Spleen (tissue), 13 donors: ENCODE measurements at places on chromosomes 2 and 18. TPM values are rescaled to one million over a fixed set of nuclear protein-coding genes. Genes with fewer than 3 reads are reported as not detected.

GRCh38 chr2:26043862-26044696 is 10.2 kb downstream of the RAB10 start:
- peaks cover 46% of the 10 kb centered on the region for H3K4me1 ChIP-seq
- peaks cover 31% of the 10 kb centered on the region for H3K36me3 ChIP-seq
- peak overlapping the region; percentile 5 for H3K4me3 ChIP-seq
- no peak for DNase-seq

- DNase-seq, result peak; percentile 76
- no peak overlapping the region for H3K4me3 ChIP-seq
- H3K4me1 ChIP-seq, result peaks cover 19% of the 10 kb centered on the region
- H3K36me3 ChIP-seq, result no peaks in the 10 kb centered on the region
- H3K27me3 ChIP-seq, result no peaks in the 10 kb centered on the region
These were observed 23.4 kb downstream of the SNTG2 start for GRCh38 chr2:974054-974453.

- no peak for DNase-seq
- H3K4me3 ChIP-seq, result no peak overlapping the region
- H3K36me3 ChIP-seq, result no peaks in the 10 kb centered on the region
These were observed 365.4 kb upstream of the RGPD4 start for GRCh38 chr2:107461301-107461700.

- peaks cover 7% of the 10 kb centered on the region for H3K4me1 ChIP-seq
- H3K27ac ChIP-seq, result no peak overlapping the region
- no peak for DNase-seq
These were observed 212.7 kb downstream of the AGAP1 start for GRCh38 chr2:235706506-235706905.

DNA sequence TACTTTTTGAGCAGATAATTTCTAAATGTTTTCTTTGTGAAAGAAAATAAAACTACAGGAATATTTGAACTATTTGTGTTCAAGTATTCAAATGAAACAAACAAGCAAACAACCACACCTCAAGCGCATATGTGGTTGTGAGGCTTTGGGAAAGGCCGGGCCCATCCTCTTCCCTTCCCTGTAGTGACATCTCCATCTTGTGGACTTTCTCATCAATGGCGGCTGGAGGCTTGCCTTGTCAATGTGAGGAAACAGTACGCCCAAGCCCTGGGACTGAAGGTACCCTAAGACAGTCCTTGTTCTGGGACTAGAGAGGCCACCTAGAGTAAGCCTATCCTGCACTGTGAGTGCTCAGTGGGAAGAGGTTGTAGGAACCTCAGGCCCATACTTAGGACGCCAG is 166.8 kb downstream of the TPGS2 start:
- no peaks in the 10 kb centered on the region for H3K4me1 ChIP-seq
- DNase-seq, result no peak
- H3K27ac ChIP-seq, result no peak overlapping the region
- H3K27me3 ChIP-seq, result no peaks in the 10 kb centered on the region

- no peak for DNase-seq
- H3K27ac ChIP-seq, result no peak overlapping the region
- no peaks in the 10 kb centered on the region for H3K4me1 ChIP-seq
- no peaks in the 10 kb centered on the region for H3K27me3 ChIP-seq
These were observed 25.7 kb downstream of the PSMA8 start for GRCh38 chr18:26159353-26159752.

The HOXD8 gene
- 15.8 TPM for total RNA-seq

The CDH19 gene
- total RNA-seq, result 2.8 TPM

The SERPINB4 gene
- total RNA-seq, result not detected
